Adrenal gland (tissue), 19 donors: ENCODE measurements at places on chromosomes 5 and 9. TPM values are rescaled to one million over a fixed set of nuclear protein-coding genes. Genes with fewer than 3 reads are reported as not detected.

- no peak for DNase-seq
These were observed 32.6 kb downstream of the MAPK9 start for GRCh38 chr5:180259260-180259611.

- DNase-seq, result no peak
These were observed 93.7 kb downstream of the NFIB start for GRCh38 chr9:14220256-14220655.

SPINK5 gene
- not detected for total RNA-seq

DNA sequence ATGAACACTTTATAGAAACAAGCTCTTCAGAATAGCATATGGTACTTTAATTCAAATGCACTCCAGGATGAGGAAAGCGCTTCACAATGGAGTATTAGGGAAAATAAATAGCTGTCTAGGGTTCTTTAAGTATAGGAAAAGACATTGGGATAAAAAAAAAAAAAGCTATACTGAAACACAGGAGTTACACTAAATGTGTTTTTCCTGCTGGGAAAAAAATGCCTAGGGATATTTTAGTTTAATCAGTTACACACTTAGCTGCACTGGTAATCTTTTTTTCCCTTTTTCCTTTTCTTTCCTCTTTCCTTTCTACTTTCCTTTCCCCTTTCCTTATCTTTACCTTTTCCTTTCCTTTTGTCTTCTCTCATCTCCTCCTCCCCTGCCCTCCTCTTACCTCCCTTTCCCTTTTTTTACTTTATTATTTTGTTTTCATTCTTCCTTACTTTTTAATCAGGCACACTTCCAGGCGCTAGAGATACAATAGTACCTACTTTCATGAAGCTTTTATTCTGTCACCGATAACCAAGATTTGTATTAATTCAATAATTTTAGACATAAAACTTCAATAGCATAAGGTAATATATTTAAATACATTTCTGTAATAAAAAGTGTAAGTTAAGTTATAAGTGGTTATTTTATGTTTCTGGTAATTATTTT, 758.7 kb downstream of the CDH18 start:
- DNase-seq, result no peak

PFN3 gene
- not detected for total RNA-seq

- no peak for DNase-seq
These were observed 43.4 kb downstream of the LRRTM2 start for GRCh38 chr5:138831703-138832102.

FBXW5 gene
- 257 TPM for total RNA-seq

- no peak for DNase-seq
These were observed 194.9 kb downstream of the RFX3 start for GRCh38 chr9:3330792-3331420.

GRCh38 chr9:98020476-98021145, 35.9 kb upstream of the NANS start:
- DNase-seq, result peak; percentile 37

GRCh38 chr9:9557804-9558334, 1054.9 kb downstream of the PTPRD start:
- DNase-seq, result no peak

TMEFF1 gene
- not detected for total RNA-seq

DNA sequence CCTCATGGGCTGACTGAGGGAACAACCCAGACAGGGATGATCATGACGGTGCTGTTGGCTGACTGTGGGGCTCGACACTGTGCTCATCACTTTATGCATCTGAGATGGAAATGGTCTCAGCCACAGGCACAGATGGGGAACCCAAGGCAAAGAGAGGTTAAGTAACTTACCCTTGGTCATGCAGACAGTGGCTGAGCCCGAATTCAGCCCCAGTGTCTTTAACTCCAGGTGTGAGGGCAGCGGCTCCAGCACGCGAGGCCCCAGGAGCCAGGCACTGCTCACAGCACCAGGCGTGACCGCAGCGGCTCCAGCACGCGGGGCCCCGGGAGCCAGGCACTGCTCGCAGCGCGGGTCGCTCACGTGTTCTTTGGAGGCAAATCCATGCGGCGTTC, 45.3 kb upstream of the FCN1 start:
- no peak for DNase-seq

DNA sequence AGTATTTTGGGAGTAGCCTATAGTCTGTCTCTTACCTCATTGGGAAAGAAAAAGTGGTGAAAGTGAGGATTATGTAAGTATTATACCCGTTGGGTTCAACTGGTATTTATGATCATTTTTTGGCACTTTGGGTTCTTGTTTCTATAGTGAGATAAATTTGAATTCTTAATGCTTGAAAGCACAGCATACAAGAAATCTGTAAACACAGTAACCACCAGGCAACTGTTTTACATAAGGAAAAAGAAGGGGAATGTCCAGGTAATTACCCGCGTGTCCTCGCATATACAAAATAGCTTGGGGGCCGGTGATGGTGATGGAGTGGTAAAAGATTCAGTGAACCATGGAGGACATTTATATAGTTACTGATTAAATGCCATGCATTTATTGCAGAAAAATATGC, 60.5 kb downstream of the BASP1 start:
- DNase-seq, result no peak

GRCh38 chr9:134186471-134187109, 22.2 kb upstream of the RNU6ATAC start:
- DNase-seq, result peak; percentile 62

PNPLA7 gene
- 5.3 TPM for total RNA-seq

DNA sequence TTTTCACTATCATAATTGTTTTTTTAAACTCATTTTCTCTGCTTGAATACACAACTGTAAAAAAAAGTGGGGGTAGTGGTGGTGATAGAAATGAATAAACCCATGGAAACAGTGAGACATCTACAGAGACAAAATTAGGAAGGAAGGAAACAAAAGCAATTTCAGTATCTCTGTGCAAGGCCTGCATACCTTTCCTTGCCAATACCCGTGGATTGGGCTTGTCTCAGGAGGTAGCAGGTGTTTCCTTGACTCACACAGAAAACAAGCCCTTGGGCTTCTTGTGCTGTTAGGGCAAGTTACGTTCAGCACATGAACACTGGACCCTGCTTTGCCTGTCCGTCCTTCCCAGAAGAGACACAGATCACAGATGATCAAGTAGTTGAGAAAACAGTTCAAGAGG, 372.2 kb downstream of the ZSWIM6 start:
- DNase-seq, result no peak

DNA sequence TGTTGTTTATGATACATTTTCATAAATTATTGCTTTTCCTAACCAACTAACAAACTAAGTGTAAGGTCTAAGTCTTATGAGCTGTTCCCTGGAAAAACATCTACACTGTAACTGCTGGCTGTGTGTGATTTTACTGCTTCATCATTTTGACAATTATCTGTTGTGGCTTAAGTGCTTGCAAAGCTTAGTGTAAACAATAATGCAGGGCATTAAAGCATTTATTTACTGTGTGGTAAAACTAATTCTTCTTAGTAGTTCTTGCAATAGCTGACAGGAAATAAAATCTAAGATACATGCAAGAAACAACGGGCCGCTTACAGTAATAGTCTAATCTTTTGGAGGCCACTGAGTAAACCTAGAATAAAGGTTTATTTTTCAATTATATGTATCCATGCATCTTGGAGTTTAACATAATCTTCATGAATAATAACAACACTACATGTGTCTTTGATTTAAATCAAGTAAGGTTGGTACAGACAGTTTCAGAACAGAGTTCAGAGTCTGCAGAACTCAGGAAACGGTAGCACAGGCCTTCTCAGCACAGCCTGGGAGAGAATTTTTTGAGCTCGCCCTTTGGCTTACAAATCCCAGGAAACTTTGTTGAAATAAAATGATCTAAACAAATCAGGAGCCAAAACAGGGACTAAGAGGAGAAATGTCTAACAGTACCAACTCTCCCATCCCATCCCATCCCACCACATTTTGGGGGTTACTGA, 473.1 kb downstream of the NR2F1-AS1 start:
- DNase-seq, result no peak

GRCh38 chr5:119322312-119322947, 33.4 kb upstream of the TNFAIP8 start:
- DNase-seq, result no peak

SLC34A3 gene
- total RNA-seq, result not detected

GRCh38 chr5:35202319-35203111, 27.8 kb downstream of the PRLR start:
- no peak for DNase-seq

GPR151 gene
- total RNA-seq, result not detected

GRCh38 chr9:37602817-37603216, 10.4 kb upstream of the TOMM5 start:
- DNase-seq, result no peak

DNA sequence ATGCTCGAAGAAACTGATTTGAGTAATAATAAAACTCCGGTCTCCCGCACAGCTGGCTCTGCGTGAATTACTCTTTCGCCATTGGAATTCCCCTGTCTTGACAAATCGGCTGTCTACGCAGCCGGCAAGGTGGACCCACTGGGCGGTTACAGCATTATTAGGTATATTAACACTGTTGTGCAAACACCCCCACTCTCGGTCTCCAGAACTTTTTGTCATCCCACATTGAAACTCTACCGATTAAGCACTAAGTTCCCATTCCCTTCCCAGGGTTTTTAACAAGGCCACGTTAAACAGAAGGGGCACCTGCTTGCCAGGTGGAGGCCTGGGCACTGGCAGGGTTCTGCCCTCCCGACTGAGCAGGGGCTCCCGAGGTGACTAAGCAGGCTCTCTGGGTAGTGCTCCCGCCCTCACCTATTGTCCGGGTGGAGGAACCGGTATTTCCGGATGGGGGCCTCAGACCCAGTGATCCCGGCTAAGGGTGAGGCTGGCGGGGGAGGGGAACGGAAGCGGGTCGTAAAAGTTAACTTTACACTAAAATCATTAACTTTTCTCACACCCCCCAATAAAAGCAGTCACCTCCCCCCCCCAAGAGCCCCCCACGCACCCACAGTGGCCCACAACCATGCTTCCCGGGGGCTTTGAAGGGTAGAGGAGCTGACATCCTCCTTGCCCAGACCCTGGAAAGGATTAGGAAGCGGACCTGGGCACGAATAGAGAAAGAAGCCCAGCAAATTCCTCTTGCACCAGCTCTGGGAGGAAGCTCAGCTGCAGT, 53.5 kb upstream of the TJP2 start:
- no peak for DNase-seq

GRCh38 chr9:88835038-88835466, 156.2 kb upstream of the S1PR3 start:
- DNase-seq, result no peak

CDC14B gene
- 18.3 TPM for total RNA-seq

ORM1 gene
- 3.3 TPM for total RNA-seq

- DNase-seq, result no peak
These were observed 170.1 kb downstream of the GABBR2 start for GRCh38 chr9:98538626-98539031.

DNA sequence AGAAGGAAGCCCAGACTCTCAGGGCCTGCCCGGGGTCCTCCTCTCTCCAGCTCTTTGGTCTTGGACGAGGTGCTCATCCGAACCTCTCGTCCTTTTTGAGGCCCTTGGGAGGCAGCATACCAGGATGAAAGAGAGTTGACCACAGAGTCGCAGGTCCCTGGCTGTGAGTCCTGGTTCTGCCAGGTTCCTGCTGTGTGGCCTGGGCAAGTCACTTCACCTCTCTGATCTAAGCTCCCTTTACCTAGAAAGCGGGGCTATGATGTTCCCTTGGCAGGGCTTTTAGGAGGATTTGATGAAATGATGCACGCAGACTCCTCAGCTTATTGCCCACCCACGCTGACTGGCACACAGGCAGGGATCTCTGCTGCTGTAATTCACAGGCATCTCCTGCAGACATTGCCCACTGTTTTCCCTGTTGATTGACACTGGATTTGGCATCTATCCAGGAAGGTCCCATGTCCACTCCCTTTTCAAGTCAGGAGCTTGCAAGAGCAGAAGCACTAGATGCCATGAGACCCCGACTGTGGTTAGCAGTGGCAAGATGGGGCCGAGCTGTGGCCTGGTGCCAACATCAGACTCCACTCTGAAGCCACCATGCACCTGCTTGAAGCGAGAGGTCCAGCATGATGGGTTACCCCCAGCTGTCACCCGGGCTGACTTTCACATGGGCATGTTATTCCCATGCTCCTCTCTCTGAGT, 71.5 kb downstream of the MACROH2A1 start:
- no peak for DNase-seq

DNA sequence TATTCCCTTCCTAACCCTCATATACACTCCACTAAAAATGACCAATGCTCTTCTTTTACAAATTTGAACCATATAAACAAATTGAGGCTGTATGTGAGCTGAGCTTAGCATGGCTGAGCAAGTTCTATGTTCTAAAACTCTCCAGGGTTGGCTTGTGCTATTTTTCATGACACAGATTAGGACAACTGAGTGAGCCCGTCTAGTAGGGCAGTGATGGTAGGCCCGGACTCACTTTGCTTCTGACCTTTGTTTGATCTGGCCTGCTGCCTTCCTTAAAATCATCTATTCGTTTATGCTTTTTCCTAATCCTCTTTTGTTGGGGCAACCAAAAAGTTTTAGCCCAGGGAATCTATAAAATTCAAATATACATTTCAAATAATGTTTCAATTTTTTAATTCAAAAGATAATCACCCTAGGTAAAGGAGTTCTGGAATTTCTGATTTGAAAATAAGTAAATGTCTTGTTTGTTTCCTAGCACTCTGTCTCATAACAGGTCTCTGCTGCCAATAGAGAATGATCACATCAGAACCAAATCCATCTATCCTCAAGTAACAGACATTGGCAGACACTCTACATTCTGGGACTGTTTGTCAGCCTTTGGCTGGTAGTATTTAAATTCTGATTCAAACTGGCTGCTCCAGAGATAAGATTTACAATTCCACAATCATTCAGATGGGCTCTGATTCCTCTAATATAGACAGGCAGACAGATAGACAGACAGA, 217.0 kb upstream of the TARS1 start:
- DNase-seq, result no peak

TUBB4B gene
- 114 TPM for total RNA-seq

DNA sequence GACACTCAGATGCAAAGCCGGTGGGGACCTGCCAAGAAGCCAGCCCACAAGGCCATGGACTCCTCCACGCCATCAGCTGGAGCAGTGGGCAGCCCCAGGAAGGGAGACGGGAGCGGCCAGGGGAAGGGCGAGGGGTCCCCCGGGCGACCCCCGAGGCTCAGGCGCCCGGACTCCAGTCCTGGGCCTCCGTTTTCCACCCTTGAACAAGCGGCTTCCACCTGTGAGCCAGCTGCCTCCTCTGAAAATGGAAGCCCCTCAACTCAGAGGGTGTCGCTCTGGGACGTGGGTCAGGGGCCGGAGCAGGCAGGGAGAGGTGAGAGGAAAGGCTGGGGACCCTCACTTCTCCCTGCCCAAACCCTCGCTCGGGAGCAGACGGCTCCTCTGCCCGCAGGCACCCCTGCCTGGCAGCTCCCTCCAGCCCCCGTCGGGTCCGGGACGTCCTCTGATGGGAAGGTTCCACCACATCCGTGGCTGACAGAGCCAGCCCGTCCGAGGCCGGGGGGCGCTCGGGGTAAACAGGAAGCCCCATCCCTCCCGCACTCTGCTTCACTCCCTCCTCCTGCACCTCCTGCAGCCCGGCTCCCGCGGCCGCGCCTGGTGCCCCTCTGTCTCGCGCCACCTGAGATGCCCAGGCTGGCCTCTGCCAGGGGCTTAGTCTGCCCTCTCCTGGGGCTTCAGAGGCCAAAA, 3.7 kb upstream of the EGFL7 start:
- DNase-seq, result peak; percentile 6
